ENCODE measurements at places on chromosomes 12 and 14.
A peak's percentile ranks its signal among the peaks of the same experiment; 100 is the strongest.

GRCh38 chr12:116525418-116526001 lies 33.7 kb upstream of the MAP1LC3B2 start:
- peak; percentile 39 for DNase-seq

DNA sequence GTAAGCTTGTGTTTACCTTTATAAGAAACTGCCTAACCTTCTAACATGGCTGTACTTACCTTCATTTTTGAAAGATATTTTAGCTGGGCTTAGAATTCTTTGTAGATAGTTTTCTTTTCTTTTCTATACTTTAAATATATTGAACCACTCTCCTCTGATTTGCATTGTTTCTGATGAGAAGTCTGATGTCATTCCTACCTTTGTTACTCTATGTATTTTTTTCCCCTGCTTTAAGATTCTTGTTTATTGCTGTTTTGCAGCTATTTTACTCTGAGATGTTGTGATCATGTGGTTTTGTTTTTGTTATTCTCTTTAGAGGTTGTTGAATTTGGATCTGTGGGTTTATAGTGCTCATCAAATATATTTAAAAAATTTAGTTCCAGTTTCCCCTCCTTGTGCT lies 31.8 kb downstream of the CNOT2 start:
- DNase-seq, result no peak

GRCh38 chr12:122243965-122244364 lies 18.1 kb upstream of the DIABLO start:
- DNase-seq, result no peak

- no peak for DNase-seq
Observed at GRCh38 chr14:55123852-55124639, 5.0 kb upstream of the LGALS3 start.

DNA sequence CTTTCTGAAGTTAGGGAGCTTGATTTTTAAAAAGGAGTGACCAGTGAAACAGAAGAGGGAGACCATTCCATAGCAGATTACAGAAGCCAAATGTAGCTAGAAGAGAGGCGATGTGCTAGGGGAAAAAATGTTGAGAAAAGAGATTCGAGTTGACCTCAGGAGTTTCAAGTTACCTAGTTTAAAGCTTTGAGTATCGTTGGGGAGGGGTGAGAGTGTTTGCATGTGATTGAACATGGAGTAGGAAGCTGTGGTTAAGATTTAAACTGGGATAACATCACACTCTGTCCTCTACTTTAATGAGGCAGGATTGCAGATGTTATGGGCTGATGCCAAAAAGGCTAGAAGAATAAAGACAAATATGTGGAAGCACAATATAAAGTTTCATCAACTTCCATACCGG lies 3.7 kb downstream of the LETMD1 start:
- no peak for DNase-seq

- no peak for DNase-seq
Observed at GRCh38 chr12:32334371-32334777, 65.0 kb upstream of the FGD4 start.

DNA sequence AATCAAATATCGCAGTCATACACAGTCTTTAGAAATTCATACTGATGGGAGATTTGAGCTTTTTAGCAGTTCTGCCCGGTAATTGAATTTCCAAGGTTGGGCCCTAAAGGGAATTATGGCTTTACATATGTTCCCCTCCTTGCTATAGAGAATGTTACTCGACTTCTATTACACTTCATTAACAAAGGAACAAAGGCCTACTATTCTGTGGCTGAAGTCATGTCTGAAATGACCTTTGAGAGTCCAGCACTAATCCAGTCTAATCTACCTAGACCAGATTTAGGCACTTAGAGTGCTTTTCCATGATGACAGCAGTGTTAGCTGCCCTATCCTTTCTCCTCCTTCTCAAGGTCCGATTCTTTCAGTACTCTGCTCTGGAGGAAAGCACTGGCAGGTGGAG lies 305.3 kb downstream of the MED13L start:
- no peak for DNase-seq

DNA sequence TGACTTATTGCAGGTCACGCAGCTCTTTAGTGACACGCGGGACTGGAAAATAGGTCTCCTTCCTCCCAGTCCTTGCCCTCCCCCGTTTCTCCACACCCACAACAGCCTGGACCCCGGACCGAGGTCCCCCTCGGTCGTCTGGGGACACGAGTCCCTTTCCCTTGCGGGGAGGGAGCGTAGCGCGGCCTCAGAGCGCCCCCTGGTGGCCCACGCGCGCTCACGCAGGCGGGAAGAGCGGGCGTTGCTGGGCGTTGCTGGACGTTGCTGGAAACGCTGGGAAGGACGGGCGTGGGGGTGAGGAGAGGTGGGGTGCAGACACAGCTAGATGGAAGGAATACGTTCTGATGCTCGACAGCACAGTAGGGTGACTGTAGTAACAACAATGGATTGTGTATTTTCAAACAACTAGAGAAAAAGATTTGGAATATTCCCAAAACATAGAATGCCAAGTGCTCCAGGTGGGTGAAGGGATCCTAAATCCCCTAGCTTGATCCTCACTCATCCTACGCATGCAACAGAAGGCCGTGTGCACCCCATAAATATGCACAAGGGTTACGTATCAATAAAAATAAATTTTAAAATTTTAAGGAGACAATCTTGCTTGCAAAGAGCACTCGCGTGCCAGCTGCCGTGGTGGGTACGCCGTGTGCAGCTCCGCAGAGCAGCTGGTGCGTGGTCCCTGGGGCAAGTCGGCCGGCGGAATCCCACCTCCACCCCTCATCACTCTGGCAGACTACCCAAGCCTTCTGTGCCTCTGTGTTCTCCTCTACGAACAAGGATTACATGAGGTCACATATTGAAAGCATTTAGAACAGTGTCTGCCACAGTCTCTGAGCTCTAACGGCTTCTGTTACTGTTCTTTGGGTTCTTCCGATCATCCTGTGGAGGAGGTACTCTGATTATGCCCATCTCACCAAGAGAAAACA lies 87.4 kb downstream of the B4GALNT3 start:
- DNase-seq, result peak; percentile 83

DNA sequence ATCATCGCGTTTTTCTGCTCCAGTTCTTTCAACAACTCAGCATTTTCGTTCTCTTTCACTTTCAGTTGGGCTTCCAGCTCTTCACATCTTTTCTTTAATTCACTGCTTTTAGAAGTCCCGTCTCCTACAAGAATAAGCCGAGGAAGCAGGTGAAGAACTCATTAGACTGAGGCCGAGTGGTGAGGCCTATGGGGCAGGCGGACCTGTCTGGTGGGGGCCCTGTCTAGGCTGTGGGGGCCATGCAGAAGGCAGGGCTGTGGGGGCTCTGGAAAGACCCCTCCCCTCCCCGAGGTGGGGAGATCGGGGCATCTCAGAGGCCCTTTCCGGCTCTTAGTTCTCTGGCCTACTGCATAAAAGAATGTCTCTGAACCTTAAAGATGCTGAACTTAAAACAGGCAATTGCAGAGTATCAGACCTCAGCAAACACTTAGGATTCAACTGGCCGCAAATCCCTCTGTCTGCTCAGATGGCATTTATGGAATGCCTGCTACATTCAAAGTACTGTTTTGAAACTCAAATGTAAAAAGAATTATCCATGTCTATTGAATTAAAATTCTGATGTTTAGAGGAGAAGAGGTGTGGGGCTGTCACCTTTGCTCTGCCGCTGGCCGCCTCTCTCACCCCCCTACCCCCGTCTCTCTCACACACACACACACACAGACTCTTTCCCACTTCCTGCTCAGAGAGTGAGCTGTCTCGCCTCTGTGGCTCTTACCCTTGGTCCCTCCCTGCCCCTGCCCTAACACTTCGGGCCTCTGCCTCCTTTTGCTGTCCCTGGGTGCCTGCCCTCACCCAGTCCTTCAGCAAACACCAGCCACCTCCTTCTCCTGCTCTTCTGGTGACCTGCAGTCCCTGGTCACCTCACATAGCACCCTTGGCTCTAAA lies 34.7 kb downstream of the CCDC92 start:
- no peak for DNase-seq

DNA sequence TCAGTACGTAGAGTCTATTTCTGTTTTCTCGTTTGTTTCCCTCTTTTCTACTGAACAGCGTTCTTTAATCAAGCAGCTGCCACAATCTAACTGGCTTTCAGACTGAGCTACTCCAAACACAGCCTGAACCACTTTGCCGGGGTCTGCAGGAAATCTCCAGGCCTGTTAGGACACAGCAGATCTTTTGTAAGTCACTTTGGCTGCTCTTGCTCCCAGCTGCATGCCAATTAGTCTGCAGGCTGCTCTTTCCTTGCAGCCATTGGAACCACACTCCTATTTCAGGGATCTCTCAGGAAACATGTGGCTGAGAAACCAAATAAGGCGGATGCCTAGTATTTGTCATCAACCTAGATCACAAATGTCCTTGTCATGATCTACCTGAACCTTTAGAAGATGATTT lies 73.6 kb downstream of the TMTC1 start:
- DNase-seq, result peak; percentile 7

DNA sequence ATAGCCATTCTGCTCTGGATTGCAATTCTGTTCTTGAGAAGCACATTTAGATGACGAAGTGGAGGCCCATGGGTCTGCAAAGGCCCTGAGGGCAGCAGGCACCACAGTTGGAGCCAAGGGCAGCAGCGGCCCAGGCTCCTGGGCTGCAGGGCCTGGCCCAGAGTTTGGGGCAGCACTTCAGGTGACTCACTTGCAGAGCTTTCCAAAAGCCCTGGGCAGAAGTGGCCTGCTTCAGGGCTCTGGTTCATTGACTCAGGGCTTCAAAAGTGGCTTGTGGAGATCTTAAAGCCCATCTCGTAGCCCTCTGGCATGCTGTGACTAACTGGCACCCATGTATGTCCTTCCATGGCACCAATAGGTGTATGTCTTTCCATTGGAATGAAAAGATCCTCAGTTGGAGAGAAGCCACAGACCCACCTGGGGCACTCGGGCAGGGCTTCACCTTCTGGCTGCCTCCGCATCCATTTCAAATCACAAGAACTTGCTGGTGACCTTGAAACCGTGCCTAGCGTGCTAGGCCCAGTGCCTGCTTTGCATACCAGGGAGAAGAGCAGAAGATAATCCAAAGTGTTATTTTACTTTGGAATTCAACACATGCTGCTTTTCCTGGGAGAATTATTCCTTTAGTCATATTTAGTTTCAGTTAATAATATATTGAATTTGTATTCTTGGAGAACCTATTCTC lies 106.7 kb downstream of the PRMT8 start:
- DNase-seq, result no peak

DNA sequence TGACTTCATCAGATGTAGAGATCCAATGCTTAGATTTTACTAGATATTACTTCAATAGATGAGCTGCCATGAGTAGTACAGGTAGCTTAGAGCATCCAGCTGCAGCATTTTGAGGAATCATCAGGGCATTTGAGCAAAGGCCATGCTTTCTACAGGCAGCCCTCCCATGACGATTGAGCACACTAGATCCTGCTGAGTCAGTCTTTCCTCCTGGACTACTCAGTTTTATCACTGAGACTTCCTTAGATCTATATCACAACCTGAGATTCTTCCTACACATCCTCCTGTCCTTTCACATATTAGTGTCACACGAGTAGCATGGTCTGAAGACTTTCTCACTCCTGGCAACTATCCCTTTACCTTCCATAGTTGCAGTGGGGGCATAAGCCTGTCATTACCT lies 1401.8 kb downstream of the FSCB start:
- DNase-seq, result no peak

DNA sequence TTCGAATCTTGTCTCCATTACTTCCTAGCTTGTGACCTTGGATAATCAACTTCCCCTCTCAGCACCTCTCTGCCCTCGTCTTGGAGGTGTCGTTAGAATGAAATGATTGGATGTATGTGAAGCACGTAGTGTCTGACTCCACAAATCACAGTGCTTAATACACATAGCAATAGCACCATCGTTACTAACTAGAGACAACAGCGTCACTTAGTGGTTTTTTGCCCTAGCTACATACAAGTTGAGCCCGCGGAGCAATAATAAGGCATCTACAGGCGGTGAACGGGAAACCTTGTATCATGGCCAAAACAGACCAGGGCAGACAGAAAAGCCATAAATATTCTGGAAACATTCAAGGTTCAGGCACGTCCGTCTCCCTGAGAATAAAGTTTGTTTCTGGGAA lies 154.9 kb downstream of the ASCL4 start:
- no peak for DNase-seq

Measured in nephron progenitor cell (in vitro differentiated cells).